Dermis microvascular lymphatic vessel endothelial cell (primary cell): ENCODE measurements at places on chromosomes 12 and 14.

GRCh38 chr12:3047961-3048360 is 29.2 kb upstream of the TSPAN9 start:
- DNase-seq, result no peak

GRCh38 chr12:132218915-132219314 is 74.7 kb downstream of the NOC4L start:
- DNase-seq, result peak; percentile 59

GRCh38 chr12:104420868-104421267 is 35.9 kb upstream of the CHST11 start:
- peak; percentile 79 for DNase-seq

- DNase-seq, result no peak
These were observed 28.8 kb downstream of the SIX4 start for GRCh38 chr14:60695327-60695726.

DNA sequence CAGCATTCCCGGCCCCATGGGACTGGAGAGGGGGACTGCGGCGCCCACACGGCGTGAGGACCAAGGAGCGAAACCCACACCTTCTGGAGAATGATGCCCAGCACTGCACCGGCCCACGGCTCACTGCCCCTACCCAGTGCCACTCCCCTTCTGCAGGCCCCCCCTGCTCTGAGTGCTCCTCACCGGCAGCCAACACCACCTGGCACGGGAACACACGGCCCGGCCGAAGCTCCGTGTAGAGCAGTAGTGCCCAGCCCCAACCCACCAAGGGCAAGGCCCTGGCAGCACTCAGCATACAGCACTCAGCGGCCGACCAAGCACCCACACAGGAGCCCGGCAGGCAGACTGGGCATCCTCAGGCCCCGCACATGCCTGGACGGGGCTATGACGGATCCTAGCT is 13.4 kb downstream of the BTBD6 start:
- no peak for DNase-seq

GRCh38 chr14:23300687-23301223 is 1.9 kb downstream of the PPP1R3E start:
- peak; percentile 47 for DNase-seq

DNA sequence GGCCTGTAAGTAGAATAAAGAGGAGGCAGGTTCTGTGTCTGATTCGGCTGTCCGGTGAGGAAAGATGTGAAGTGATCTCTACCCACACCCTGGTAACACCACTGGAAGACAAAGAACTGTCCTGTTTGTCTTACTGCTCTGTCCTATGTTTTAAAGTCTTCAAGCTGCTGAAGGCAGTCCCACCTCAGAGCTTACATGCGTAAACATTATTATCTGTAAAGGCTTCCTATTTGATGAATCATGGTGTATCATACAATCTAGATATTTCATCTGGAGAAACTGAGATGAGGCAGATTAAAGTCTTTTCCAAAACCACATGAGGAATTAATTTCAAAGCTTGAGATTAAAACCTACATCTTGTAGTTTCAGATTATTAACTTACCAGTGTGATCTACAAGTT is 427.6 kb downstream of the ZFP36L1 start:
- no peak for DNase-seq

DNA sequence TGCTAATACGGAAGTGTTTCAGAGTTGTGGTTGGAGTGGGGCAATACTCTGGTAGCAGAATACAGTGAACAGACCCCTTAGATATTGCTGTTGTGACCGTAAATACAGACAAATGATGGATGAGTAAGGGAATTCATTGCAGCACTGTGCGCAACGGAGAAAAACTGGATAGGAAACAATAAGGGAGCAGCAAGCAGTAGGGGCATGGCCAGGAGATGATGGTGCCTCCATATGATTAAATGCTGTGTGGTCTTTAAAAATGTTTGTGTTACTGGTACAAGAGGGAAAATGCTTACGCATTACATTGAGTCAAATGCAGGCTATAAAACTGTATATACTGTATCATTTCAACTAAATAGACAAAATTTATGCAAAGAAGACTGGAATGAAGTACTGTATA is 61.6 kb downstream of the EML1 start:
- no peak for DNase-seq

- no peak for DNase-seq
These were observed 7.2 kb upstream of the ANKRD9 start for GRCh38 chr14:102516531-102517391.

- DNase-seq, result no peak
These were observed 111.1 kb upstream of the SCAF11 start for GRCh38 chr12:46101485-46101869.

GRCh38 chr14:94867209-94867608 is 97.3 kb upstream of the GSC start:
- DNase-seq, result no peak

DNA sequence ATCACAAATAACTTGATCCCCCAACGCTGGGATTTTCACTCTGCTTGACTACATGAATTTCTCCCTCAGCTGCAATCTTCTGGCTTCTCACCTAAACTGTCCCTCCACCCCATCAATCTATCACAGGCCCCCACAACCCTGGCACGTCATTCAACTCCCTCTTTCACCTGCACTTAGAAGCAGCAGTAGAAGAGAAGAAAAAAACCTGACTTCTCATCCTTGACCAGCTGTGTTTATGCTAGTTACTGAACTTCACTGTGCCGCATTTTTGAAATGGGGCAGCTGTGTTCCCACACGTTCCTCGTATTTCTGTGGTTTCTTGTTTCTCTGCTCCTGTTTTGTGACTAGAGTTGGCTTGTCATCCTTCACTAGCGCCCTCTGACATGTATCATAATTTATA is 35.0 kb downstream of the ITPR2 start:
- no peak for DNase-seq

GRCh38 chr12:70576341-70577282 is 60.6 kb downstream of the PTPRB start:
- DNase-seq, result peak; percentile 62

- no peak for DNase-seq
These were observed 677 bp downstream of the C12orf75 start for GRCh38 chr12:105330931-105331804.

DNA sequence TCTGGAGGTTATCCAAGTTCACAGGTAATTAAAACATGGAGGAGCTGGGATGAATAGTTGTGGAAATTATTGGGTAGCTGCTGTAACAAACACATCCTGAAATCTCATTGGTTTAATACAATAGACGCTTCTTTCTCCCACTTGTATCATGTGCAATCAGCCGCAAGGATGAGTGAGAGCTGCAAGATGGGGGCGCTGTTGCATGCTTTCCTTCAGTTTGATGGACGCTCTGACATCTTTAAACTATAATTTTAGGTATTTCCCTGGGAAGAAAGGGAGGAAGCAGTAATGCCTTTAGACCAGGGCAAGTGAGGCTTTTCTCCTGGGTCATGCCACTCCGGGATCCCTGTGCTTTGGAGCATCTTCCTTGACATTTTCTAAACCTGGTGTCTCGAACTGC is 178.7 kb downstream of the PAWR start:
- DNase-seq, result peak; percentile 18

- no peak for DNase-seq
These were observed 277.9 kb downstream of the ITPR2 start for GRCh38 chr12:26555139-26555538.

GRCh38 chr14:91116913-91117588 is 3.2 kb downstream of the DGLUCY start:
- DNase-seq, result peak; percentile 31

- no peak for DNase-seq
These were observed 4.4 kb downstream of the ZFP36L1 start for GRCh38 chr14:68788275-68788995.

- DNase-seq, result no peak
These were observed 103.6 kb upstream of the CCDC91 start for GRCh38 chr12:28086521-28087155.

DNA sequence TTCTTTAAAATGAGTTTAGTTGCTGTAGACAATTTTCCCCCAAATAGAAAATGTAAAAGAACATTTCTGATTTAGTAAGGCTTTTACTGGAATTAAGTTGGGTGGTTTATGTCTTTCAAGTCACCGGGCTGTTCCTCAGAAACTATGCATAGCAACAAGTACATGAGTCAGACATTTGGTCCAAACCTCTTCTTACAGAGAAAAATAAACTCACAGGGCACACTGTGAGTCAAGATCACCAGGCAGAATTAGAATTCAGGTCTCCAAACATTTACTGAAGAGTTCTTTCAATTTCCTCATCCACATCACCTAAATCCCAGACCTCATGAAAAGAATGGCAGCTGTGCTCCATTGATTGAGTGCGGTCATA is 476.1 kb upstream of the SOX5 start:
- no peak for DNase-seq

- no peak for DNase-seq
These were observed 66.0 kb upstream of the NRXN3 start for GRCh38 chr14:78104160-78104559.

GRCh38 chr14:90519262-90519920 is 122.6 kb downstream of the CALM1 start:
- no peak for DNase-seq

DNA sequence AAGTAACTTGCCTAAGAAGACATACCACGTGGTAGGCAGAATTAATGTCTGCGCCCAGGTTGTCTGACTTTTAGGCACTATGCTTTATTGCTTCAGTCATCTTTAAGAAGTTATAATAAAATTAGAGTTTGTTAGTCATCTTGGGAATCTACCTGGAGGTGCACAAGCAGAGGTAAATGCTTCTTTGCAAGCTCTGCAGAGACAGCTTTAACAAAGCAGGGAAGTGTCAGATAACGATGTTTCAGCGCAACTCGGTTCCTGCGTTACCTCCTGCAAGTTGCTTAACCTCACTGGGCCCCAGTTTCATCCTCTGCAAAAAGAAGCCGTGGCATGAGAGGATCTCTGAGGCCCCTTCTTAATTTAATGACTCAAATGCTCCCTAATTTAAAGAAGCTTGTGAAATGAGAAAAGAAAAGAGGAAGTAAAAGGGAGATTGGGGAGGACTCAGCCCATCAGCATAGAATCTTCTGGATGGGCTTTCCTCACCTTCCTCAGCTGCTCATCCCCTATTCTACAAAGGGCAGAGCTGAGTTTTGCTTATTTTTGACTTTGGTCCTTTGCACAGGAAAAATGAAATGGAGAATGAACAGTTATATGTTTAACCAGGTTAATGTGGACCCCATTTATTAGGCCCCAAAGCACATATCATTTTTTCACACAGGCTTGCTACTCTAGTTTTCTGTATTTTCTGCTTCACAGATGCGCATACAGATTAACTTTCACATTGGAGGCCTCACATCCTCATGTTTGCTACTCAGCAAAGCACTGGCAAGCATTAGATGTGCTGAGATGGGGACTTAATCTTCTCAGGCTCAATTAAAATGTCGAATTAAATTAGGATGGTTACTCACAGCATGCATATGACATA is 5.1 kb downstream of the ARHGDIB start:
- DNase-seq, result no peak

GRCh38 chr12:56571121-56571520 is 49.5 kb downstream of the RBMS2 start:
- DNase-seq, result no peak

DNA sequence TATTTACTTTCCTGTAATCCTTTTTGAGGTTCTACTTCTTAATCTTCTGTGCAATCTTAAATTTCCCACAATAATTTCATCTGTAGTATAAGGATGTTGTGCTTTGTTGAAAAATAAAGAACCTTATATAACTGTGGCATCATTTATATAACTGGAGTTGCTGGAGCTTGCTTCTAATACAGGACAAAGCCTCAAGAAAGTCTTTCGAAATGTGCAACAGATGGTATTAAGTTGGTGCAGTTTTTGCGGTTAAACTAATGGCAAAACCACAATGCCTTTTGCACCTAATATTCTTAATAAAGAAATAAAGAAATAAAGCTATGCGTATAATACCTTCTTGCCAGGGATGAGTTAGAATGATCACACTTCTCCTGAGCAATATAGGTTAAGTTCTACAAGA is 180.0 kb downstream of the KITLG start:
- no peak for DNase-seq

DNA sequence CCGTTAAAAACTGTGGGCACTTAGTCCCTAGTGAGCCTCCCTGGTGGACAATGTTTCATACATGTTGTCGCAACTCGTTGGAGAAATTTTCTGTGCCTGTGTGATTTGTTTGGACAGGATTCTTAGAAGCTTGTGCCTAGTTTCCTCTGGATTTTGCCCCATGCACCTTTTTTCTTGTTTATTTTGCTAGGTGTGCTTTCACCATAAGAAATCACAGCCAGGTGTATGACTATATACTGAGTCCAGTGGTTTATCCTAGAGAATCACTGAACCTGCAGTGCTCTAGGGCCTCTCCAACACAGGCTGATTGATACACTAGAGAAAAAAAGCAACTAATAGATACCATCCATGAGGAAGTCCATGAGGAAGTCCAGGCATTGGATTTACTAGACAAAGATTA is 33.1 kb upstream of the OASL start:
- no peak for DNase-seq

DNA sequence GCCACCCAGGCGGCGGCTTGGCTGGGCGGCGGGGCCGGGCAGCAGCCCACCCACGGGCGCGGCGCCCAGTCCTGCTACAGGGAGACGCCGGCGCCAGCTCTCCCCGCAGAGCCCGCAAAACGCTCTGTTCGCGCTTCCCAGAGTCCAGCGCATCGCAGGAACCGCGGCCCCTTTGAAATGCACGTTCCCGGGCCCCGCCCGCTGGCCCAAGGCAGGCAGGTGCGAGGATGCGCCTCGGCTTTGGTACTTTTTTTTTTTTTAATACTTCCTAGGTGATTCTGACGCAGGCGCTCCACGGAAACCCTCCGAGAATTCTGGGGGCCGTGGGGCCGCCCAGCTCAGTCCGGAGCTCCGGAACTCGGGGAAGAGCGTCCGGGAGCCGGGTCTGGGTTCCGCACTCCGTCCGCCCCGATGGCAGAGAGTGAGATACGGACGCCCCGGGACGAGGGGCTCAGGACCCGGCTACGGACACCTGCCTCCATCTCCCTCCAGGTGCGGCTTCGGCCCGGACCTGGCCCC is 483 bp downstream of the POC1B start:
- no peak for DNase-seq
